ENCODE measurements at places on chromosomes 4 and X. TPM values are rescaled to one million over a fixed set of nuclear protein-coding genes. Genes with fewer than 3 reads are reported as not detected.

- DNase-seq, result no peak
These were observed 297.6 kb downstream of the INPP4B start for GRCh38 chr4:142548491-142548890.

DNA sequence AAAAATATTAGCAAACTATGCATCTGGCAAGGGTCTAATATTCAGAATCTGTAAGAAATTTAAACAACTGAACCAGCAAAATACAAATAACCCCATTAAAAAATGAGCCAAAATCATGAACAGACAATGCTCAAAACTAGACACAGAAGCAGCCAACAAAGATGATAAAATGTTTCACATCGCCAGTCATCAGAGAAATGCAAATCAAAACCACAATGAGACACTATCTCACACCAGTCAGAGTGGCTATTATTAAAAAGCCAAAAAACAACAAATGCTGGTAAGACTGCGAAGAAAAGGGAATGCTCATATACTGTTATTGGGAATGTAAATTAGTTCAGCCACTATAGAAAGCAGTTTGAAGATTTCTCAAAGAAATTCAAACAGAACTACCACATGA is 201.3 kb upstream of the CPEB2 start:
- no peak for DNase-seq

DNA sequence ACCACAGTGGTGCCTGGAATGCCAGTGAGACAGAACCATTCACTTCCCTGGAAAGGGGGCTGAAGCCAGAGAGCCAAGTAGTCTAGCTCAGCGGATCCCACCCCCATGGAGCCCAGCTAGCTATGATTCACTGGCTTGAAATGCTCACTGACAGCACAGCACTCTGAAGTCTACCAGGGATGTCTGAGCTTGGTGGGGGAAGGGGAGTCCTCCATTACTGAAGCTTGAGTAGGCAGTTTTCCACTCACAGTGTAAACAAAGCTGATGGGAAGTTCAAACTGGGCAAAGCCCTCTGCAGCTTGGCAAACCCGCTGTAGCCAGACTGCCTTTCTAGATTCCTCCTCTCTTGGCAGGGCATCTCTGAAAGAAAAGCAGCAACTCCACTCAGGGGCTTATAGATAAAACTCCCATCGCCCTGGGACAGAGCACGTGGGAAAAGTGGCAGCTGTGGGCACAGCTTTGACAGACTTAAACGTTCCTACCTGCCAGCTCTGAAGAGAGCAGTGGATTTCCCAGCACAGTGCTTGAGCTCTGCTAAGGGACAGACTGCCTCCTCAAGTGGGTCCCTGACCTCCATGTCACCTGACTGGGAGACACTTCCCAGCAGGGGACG is 32.0 kb downstream of the NAP1L2 start:
- DNase-seq, result no peak

MED28 gene
- total RNA-seq, result 79.3 TPM

- DNase-seq, result no peak
These were observed 30.4 kb downstream of the SMAD1 start for GRCh38 chr4:145511913-145512522.

- no peak for DNase-seq
These were observed 895.5 kb upstream of the EPHA5 start for GRCh38 chr4:66565801-66566200.

DNA sequence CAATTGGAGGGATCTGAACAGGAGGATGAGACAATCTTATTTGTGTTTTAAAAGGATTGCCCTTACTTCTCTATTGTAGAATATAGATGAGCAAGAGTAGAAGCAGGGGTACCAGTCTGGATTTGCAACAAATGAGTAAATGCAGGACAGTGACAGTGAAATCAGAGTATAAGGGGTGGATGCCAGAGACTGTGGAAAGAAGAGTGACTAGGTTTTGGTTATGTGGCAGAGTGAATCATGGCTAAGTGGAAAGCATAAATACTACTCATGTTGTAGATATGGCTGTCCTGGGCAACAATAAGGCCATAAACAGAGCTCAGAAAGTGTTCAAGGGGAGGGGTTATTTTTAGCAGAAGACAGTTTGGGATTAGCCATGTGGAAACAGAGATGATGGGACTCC is 6.0 kb upstream of the VSIG4 start:
- no peak for DNase-seq

- DNase-seq, result no peak
These were observed 383.7 kb upstream of the FAM241A start for GRCh38 chr4:111761531-111761930.

DNA sequence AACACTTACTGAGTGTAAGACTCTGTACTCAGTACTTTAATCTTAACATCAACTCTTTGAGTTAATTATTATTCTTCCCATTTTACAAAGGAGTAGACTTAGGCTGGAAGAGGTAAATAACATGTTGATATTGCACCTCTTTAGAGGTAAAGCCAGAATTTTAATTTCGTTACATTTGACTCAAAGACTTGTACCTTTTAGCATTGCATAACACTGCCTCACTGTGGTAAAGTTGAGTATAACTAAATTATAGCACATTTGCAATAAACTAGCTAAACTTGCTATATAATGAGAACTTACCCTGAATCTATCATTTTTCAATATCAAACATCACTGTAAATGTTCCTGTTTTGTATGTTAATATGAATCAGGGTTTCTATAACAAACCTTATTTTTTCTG is 218.5 kb downstream of the PRR32 start:
- DNase-seq, result no peak

DNA sequence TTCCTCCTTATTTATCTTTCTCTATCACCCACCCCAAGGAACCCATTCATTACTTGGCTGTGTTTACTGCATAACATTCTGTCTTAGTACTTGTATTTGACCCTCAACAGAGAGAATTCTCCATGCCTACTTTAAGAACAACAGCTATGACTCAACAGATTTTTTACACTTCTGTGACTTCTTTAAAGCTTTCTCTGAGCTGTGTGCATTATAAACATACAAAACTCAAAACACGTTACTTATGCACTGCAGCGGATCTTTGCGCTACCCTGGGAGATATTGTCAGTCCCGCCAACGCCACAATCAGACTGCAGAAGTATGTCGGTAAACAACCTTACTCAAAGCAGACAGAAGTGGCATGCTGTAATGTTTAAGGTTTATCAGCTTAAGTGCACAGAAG is 35.1 kb downstream of the PRKX start:
- DNase-seq, result no peak

GAB3 gene
- total RNA-seq, result 0.19 TPM

MAGEB1 gene
- not detected for total RNA-seq
